ENCODE measurements at places on chromosomes 1 and 21. TPM values are rescaled to one million over a fixed set of nuclear protein-coding genes. Genes with fewer than 3 reads are reported as not detected.

- DNase-seq, result no peak
Measured at GRCh38 chr1:34758751-34759150, 789 bp upstream of the GJB4 start.

CRYAA gene
- total RNA-seq, result not detected

GRCh38 chr1:184443201-184443600 lies 56.4 kb downstream of the C1orf21 start:
- DNase-seq, result no peak

DNA sequence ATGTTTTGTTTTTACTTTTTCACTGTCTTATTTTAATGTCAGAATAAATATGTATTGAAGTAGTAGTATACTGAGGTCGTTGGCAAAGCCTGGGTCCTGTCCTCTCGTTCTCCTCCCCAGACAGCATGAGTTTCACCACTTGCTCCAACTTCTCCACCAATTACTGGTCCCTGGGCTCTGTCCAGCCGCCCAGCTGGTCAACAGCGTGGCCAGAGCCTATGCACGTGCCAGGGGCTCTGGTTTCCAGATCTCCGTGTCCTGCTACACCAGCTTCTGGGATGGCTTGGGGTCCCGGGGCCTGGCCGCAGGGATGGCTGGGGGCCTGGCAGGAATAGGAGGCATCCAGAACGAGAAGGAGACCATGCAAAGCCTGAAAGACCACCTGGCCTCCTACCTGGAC lies 19.3 kb downstream of the PTPN14 start:
- DNase-seq, result no peak

PCNX2 gene
- total RNA-seq, result 1.4 TPM

CD164L2 gene
- total RNA-seq, result not detected

C1QB gene
- not detected for total RNA-seq

Measured in dermis microvascular lymphatic vessel endothelial cell (primary cell).